ENCODE measurements at places on chromosomes 7 and 10. TPM values are rescaled to one million over a fixed set of nuclear protein-coding genes. Genes with fewer than 3 reads are reported as not detected.

Gene GPR85
- 3.8 TPM for total RNA-seq

DNA sequence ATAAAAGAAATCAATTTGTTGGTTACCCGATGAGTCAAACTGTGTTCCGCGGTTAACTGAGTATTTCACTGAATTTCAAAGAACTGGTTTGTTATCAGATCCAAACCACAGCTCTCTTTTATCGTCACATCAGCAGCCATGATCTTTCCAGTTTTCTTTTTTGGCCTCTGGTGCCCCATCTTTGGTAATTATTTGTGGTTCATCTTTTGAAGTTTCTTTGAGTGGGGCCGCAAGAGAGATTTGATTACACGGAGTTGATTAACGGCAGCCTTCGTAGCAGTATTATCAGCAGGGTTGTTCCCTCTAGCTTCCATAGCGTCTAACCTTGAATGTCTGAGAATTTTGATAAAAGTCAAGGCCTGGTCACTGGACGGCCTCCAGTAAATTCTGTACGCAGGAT, 154.9 kb upstream of the TNRC18 start:
- DNase-seq = no peak
- H3K4me3 ChIP-seq = no peak overlapping the region
- H3K36me3 ChIP-seq = no peaks in the 10 kb centered on the region

Gene CDK14
- 23.5 TPM for total RNA-seq

DNA sequence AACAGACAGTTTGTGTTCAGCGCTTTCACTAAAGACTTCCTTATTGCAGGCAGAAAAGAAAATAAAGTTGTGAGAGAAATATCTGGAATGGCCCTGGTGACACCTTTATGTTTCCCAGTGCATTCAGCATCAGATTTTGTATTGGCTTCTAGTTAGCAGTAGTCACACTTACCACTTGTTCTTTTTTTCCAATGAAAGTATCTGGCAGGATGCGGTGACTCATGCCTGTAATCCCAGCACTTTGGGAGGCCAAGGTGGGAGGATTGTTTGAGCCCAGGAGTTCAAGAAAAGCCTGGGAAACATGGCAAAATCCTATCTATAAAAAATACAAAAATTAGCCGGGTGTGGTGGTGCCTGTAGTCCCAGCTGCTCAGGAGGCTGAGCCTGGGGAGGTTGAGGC, 649.6 kb downstream of the LRMDA start:
- no peaks in the 10 kb centered on the region for H3K27me3 ChIP-seq
- no peak for DNase-seq
- peaks cover 7% of the 10 kb centered on the region for H3K4me1 ChIP-seq

Gene GIMAP7
- total RNA-seq = 0.33 TPM

DNA sequence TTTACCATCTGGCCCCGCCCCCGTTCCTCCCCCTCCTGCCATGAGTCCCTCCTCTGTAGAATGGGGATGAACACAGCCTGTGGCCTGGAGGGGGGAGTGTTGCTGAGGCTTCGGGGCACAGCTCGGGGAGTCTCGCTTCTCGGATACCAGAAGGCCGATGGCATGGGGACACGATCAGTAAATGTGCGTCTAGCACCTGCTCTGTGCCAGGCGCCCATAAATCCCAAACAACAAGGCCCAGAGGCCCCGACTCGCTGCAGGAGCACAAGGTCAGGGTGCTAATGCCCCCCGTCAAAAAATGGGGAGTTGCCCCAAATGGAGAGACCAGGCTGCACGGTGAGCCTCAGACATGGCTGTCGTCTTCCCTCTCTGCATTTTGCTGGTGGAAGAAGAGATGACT, 40.7 kb downstream of the JAKMIP3 start:
- H3K27ac ChIP-seq = no peak overlapping the region
- no peaks in the 10 kb centered on the region for H3K36me3 ChIP-seq
- H3K4me3 ChIP-seq = no peak overlapping the region
- DNase-seq = no peak
- no peaks in the 10 kb centered on the region for H3K4me1 ChIP-seq
- H3K27me3 ChIP-seq = no peaks in the 10 kb centered on the region

- no peaks in the 10 kb centered on the region for H3K36me3 ChIP-seq
- H3K4me1 ChIP-seq = no peaks in the 10 kb centered on the region
- H3K27me3 ChIP-seq = no peaks in the 10 kb centered on the region
- H3K27ac ChIP-seq = no peak overlapping the region
- no peak for DNase-seq
Measured at GRCh38 chr10:48590945-48591344, 13.9 kb downstream of the ARHGAP22 start.

GRCh38 chr10:43452356-43452914, 15.5 kb downstream of the ZNF487 start:
- no peak for DNase-seq
- H3K27me3 ChIP-seq = no peaks in the 10 kb centered on the region
- H3K4me3 ChIP-seq = no peak overlapping the region
- no peak overlapping the region for H3K27ac ChIP-seq

DNA sequence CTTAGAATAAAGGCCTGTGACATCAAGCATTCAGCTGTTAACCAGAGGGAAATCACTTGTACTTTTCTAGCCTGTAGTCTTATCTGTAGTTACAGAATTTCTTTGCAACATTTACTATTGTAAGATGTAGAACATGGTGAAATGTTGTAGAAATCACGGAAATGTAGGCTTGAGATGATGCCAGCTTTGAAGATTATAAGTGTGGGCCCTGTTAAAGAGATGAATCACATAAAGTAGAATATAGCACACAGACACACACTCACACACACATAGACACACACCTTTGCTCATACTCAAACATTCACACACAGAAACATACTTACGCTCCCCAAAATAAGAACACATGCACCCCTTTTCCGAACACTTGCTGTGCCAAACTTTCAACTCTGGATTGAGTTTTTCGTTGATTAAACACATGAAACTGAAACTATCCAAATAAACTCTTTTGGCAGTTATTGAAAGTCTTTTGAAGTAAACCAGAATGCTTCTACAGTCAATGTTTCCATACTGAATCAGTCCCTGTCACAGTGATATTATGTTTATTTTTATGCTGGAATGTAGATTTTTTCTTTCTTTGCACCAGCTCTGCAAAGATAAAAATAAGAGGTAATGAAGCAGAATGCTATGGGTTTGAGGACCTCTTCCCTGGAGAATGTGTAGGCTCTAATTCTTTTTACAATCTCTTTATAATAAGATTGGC, 230.3 kb upstream of the MEOX2 start:
- DNase-seq = no peak
- H3K4me1 ChIP-seq = no peaks in the 10 kb centered on the region
- H3K36me3 ChIP-seq = no peaks in the 10 kb centered on the region
- no peak overlapping the region for H3K4me3 ChIP-seq

GRCh38 chr10:86294346-86295265, 72.0 kb downstream of the GRID1 start:
- H3K4me1 ChIP-seq = no peaks in the 10 kb centered on the region
- no peak overlapping the region for H3K27ac ChIP-seq
- DNase-seq = no peak
- H3K4me3 ChIP-seq = no peak overlapping the region

DNA sequence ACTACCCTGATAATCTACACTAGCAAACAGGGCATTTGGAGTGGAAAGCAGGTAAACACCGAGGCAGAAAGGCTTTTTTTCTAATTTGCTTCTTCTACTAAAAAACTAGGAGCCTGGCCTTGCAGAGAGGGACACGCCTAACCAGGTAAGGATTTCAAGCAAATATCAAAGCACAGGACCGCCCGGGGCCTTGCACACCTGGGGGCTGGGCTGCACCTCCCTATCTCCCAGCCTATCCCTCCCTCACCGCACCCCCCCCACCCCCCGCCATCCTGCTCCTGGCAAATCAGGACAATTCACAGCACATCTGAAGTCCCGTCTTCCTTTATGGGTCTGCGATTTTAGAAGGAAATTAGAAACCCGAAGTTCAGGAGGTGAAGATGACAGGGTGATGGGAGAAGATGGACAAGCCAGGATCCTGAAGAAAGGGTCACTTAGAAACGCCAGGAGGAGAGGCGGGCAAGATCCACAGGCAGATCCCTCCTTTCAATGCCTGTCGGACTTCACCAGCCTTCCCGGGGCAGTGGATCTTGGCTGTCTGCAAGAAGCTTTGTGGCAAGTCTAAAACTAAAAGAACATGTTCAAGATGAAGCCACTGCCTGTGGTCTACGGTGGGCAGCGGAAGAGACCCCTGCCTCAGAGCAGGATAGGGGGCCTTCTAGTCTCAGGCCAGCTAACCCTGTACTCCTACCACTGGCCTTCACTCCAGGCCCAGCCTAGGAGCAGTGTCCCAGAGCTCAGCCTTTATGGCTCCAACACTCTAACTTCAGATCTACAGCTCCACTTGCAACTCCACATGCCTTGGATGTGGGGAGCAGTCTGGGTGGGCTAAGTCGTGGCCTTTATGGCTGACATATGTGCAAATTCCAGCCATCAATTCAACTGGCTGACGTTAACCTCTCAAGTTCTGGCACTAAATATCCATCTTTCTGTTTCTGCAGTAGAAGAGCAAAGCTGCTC, 43.9 kb downstream of the TNS3 start:
- peak overlapping the region; percentile 41 for H3K4me3 ChIP-seq
- H3K27me3 ChIP-seq = no peaks in the 10 kb centered on the region
- peaks cover 76% of the 10 kb centered on the region for H3K4me1 ChIP-seq
- no peak for DNase-seq
- peak overlapping the region; percentile 80 for H3K27ac ChIP-seq
- no peaks in the 10 kb centered on the region for H3K36me3 ChIP-seq

Gene LIPJ
- not detected for total RNA-seq

Gene UCMA
- not detected for total RNA-seq

DNA sequence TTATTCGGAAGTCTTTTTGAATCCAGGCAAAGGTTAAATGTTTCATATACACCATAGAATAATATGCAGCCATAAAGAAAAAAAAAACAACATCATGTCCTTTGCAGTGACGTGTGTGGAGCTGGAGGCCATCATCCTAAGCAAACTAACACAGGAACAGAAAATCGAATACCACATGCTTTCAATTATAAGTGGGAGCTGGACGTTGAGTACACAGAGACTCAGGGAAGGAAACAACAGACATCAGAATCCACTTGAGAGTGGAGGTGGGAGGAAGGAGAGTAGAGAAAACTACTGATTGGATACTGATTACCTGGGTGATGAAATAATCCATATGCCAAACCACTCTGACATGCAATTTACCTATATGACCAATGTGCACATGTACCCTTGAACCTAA, 293.4 kb downstream of the KLF6 start:
- no peak for DNase-seq
- H3K4me1 ChIP-seq = peaks cover 5% of the 10 kb centered on the region
- no peak overlapping the region for H3K27ac ChIP-seq
- H3K4me3 ChIP-seq = no peak overlapping the region
- no peaks in the 10 kb centered on the region for H3K36me3 ChIP-seq

Gene EBF3
- total RNA-seq = 0.77 TPM

GRCh38 chr7:128989961-128990360, 52.2 kb downstream of the IRF5 start:
- H3K27ac ChIP-seq = no peak overlapping the region
- H3K36me3 ChIP-seq = no peaks in the 10 kb centered on the region
- no peak overlapping the region for H3K4me3 ChIP-seq
- no peak for DNase-seq

Gene RTKN2
- 6.6 TPM for total RNA-seq

Gene OPALIN
- not detected for total RNA-seq

DNA sequence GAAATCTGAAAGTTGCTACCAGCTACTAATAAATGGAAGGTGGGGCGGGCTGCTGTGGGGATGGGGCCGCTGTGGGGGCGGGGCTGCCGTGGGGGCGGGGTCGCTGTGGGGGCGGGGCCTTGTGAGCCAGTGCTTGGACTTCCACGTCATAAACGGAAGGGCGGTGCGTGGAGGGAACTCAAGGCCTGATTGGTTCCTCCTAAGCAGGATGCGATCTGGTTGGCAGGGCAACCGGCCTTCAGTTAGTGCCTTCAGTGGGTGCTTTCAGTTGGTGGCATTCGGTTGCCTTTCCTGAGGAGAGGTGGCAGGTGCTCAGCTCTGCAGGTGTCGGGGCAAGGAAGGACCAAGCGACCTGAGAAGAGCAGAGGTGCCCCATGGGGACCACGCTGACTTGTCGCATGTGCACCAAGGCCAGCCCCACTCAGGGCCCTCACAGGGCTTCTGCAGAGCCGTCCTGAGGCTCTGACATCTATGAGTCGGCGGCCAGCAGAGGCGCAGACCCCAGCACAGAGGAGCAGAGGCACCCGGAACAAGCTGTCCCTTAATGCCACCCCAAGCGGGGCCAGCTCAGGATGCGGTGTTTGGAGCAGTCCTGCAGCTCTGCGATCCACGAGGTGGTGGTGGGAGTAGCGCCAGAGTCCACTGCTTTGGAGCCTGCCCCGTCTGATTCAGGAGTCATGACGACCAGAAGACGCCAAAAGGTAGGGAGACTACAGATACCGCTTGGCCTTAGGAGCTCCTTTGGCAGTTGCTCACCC, 54.4 kb upstream of the PDSS1 start:
- H3K4me3 ChIP-seq = no peak overlapping the region
- H3K36me3 ChIP-seq = no peaks in the 10 kb centered on the region
- H3K27me3 ChIP-seq = no peaks in the 10 kb centered on the region
- H3K4me1 ChIP-seq = no peaks in the 10 kb centered on the region

- H3K4me3 ChIP-seq = no peak overlapping the region
- no peaks in the 10 kb centered on the region for H3K36me3 ChIP-seq
- DNase-seq = no peak
- H3K27me3 ChIP-seq = no peaks in the 10 kb centered on the region
- H3K4me1 ChIP-seq = no peaks in the 10 kb centered on the region
Measured at GRCh38 chr10:119469846-119470245, 72.7 kb downstream of the RGS10 start.

GRCh38 chr10:127102176-127102575, 94.2 kb downstream of the INSYN2A start:
- DNase-seq = no peak
- H3K27ac ChIP-seq = no peak overlapping the region
- H3K36me3 ChIP-seq = no peaks in the 10 kb centered on the region
- H3K4me3 ChIP-seq = no peak overlapping the region
- no peaks in the 10 kb centered on the region for H3K27me3 ChIP-seq

DNA sequence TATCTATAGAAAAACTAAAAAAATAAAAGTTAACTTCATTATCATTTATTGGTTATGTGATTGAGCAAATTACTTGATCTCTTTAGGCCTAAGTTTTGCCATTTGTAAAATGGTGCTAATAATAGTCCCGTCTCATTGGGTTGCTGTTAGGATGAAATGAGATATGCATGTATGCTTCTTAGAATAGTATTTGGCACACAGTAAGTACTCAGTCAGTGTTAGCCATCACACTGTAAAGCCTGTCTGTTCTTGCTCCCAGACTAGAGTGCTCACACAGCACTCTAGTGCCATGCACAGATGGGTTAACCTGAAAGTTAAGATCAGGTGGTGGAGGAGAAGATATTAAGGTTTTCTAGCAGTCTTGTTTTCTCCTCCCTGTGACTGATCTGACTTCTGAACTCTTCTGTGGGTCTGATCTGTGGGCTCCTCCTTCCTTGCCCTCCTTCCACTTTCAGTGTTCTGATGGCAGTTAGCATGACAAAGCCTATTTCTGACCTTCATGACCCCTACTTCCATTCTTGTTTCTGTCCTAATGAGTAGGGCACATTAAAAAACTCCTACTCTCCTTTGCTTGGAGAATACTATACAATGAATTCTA, 167.5 kb downstream of the RNLS start:
- no peaks in the 10 kb centered on the region for H3K36me3 ChIP-seq
- H3K4me1 ChIP-seq = no peaks in the 10 kb centered on the region
- DNase-seq = no peak
- no peak overlapping the region for H3K4me3 ChIP-seq
- H3K27ac ChIP-seq = no peak overlapping the region

Measured in hepatocyte (in vitro differentiated cells).